ENCODE measurements at places on chromosomes 7 and 10.
A peak's percentile ranks its signal among the peaks of the same experiment; 100 is the strongest.

DNA sequence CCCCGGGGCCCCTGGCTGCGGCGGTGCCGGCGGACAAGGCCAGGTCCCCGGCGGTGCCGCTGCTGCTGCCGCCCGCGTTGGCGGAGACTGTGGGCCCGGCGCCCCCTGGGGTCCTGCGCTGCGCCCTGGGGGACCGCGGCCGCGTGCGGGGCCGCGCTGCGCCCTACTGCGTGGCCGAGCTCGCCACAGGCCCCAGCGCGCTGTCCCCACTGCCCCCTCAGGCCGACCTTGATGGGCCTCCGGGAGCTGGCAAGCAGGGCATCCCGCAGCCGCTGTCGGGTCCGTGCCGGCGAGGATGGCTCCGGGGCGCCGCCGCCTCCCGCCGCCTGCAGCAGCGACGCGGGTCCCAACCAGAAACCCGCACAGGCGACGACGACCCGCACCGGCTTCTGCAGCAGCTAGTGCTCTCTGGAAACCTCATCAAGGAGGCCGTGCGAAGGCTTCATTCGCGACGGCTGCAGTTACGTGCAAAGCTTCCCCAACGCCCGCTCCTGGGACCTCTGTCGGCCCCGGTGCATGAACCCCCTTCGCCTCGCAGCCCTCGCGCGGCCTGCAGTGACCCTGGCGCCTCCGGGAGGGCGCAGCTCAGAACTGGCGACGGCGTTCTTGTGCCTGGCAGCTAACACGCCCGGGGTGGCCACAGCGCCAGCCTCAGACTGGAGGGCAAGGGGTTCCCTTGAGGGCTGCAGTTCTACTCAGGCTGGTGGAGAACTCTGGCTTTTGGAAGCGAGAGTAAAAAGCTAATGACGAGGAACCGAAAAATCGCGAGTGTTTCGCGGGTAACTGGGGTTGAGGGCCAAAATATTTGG, 804 bp downstream of the FRAT1 start:
- DNase-seq, result no peak
- peak overlapping the region; percentile 91 for H3K27ac ChIP-seq
- H3K4me3 ChIP-seq, result peak overlapping the region; percentile 85
- H3K27me3 ChIP-seq, result no peaks in the 10 kb centered on the region

GRCh38 chr7:91835826-91836368, 44.6 kb downstream of the MTERF1 start:
- no peak overlapping the region for H3K27ac ChIP-seq
- no peaks in the 10 kb centered on the region for H3K36me3 ChIP-seq
- no peaks in the 10 kb centered on the region for H3K4me1 ChIP-seq
- no peak for DNase-seq

GRCh38 chr7:121123032-121123431, 134.5 kb downstream of the CPED1 start:
- H3K27me3 ChIP-seq, result no peaks in the 10 kb centered on the region
- H3K36me3 ChIP-seq, result peaks cover 10% of the 10 kb centered on the region
- H3K4me1 ChIP-seq, result no peaks in the 10 kb centered on the region
- H3K27ac ChIP-seq, result no peak overlapping the region

GRCh38 chr7:159015454-159016410, 128.9 kb downstream of the VIPR2 start:
- H3K4me3 ChIP-seq, result no peak overlapping the region
- H3K27ac ChIP-seq, result peak overlapping the region; percentile 91
- H3K4me1 ChIP-seq, result peaks cover 59% of the 10 kb centered on the region
- H3K36me3 ChIP-seq, result no peaks in the 10 kb centered on the region
- DNase-seq, result peak; percentile 25

DNA sequence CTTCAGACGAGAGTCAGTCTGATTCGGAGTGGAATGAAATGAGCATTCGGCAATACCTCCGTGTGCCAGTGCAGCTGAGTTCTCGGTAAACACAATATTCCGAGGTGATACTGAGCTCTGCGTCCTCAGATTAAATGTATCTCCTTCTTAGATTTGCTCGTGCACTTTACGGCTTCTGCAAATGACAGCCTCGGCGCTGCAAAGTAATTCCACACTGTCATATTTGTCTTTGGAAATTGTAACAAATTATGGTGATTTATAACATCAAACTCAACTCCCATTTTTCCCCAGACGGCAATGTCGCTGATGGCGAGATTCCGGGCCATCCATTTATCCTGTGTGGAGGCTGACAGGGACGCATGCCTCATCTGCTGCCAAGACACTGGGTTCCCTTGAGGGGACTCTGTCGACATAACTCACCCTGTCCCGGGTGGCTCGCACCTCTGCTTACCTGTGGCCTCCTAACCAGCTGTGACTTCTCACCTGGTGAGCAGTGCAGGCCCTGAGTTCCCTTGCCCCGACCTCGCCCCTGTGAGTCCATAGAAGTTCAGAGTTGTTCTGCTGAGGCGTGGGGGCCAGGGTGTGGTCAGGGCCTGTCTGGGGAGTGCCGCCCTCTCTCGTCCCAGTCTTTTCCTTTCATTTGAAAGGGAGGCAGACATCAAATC, 201.9 kb downstream of the ADARB2 start:
- no peaks in the 10 kb centered on the region for H3K4me1 ChIP-seq
- no peaks in the 10 kb centered on the region for H3K36me3 ChIP-seq
- H3K27me3 ChIP-seq, result no peaks in the 10 kb centered on the region
- no peak for DNase-seq

DNA sequence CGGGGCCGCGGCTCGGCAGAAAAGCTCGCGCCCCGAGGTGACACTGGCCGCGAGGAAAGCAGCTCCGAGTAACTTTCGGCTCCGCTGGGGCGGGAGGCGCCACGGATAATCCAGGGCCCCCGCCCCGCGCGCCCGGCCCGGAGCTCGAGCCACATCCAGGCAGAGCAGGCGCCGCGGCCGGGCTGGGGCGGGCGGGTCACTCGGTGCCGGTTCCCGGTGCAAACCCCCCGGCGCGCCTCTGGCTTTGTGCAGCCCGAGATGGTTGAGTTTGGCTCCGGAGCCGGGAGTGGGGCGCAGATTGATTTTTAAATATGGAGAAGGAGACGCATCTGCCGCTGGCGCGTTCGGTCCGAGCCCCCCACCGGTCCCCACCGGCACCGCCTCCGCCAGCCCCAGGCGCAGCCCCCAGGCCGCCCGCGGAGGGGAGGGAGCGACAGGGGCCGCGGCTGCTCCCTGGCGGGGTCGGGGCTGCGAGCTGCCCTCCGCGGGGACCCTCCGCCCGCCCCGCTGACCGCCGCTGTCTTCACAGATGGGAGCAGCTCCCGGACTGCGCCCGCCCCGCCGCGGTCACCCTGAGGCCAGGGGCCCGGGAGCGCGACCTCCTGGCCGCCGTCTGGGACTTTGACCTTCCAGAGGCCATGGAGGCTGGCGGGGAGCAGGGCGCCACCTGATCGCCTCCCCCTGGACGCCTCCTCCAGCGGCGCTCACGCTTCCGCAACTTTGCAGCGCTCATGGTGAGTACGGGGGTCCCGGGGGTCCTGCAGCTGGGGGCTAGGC, 643 bp downstream of the ADGRA1 start:
- H3K27ac ChIP-seq, result no peak overlapping the region
- no peaks in the 10 kb centered on the region for H3K27me3 ChIP-seq
- DNase-seq, result no peak
- H3K4me3 ChIP-seq, result no peak overlapping the region
- no peaks in the 10 kb centered on the region for H3K4me1 ChIP-seq

- H3K27ac ChIP-seq, result no peak overlapping the region
- DNase-seq, result no peak
- no peaks in the 10 kb centered on the region for H3K36me3 ChIP-seq
- H3K4me1 ChIP-seq, result no peaks in the 10 kb centered on the region
- no peak overlapping the region for H3K4me3 ChIP-seq
These were observed 187.5 kb downstream of the KIAA1217 start for GRCh38 chr10:24396396-24396795.
